ENCODE measurements at places on chromosomes 11 and 22. TPM values are rescaled to one million over a fixed set of nuclear protein-coding genes. Genes with fewer than 3 reads are reported as not detected.

The UBTFL1 gene
- polyA plus RNA-seq, result not detected

The CHADL gene
- 4.9 TPM for polyA plus RNA-seq

The TMEM134 gene
- 61.4 TPM for polyA plus RNA-seq

The CHRNA10 gene
- 5.6 TPM for polyA plus RNA-seq

The PACSIN3 gene
- polyA plus RNA-seq, result 284 TPM

The OR51I1 gene
- not detected for polyA plus RNA-seq

The CNGA4 gene
- polyA plus RNA-seq, result 0.27 TPM

- DNase-seq, result no peak
Measured at GRCh38 chr11:36803084-36803483, 205.0 kb upstream of the RAG2 start.

DNA sequence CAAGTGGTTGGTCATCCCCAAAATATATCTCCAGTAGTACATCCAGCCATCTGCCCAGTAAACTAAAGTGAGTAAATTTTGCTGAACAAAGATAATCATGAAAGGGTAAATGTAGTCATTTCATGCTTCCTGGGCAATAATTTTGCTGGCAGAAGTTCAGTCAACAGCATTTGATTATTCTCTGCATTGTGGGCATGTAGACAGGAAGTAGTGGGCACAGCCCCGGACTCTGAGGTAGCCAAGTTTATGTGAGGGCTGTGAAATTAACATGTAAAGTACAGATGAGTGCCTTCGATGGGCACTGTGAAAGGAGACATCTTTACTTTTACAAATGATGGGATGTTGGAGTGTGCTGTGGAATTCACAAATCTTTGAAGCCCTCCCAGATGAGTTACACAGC lies 312.2 kb upstream of the MTNR1B start:
- no peak for DNase-seq

DNA sequence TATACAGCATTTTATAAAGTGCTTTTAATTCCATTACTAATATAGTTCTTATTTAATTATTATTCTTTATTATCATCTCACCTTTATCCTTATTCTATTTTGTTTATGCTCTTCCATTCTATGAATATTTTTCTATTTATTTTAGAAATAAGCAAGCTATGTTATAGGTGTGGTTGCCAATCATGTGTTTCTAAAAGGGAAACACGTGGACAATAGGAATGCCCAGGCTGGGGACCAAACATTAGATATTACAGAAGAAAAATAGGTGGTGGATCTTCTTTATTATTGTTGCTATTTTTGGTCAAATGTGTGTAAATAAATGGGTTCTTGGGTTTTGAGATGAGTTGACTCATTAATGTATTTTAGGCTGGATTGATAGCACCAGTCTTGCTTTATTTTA lies 438.3 kb downstream of the RAB38 start:
- DNase-seq, result no peak

DNA sequence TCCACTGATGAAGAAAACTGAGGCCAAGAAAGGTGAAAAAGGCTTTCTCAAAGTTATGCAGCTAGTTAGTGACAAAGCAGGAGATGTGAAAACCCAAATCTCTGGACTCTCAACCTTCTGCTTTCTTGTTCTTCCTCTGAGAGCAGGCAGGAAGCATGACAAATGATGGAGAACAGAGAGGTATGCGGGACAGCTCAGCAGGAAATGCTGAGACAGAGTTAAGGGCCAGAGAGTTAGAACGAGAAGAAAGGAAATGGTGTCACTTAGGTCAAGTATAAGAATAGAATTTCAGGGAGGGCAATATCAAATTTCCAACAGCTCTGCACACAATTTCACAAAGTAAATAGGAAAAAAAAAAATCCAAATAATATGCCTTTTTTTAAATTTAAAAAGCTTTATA lies 67.6 kb upstream of the ARHGAP42 start:
- DNase-seq, result no peak

DNA sequence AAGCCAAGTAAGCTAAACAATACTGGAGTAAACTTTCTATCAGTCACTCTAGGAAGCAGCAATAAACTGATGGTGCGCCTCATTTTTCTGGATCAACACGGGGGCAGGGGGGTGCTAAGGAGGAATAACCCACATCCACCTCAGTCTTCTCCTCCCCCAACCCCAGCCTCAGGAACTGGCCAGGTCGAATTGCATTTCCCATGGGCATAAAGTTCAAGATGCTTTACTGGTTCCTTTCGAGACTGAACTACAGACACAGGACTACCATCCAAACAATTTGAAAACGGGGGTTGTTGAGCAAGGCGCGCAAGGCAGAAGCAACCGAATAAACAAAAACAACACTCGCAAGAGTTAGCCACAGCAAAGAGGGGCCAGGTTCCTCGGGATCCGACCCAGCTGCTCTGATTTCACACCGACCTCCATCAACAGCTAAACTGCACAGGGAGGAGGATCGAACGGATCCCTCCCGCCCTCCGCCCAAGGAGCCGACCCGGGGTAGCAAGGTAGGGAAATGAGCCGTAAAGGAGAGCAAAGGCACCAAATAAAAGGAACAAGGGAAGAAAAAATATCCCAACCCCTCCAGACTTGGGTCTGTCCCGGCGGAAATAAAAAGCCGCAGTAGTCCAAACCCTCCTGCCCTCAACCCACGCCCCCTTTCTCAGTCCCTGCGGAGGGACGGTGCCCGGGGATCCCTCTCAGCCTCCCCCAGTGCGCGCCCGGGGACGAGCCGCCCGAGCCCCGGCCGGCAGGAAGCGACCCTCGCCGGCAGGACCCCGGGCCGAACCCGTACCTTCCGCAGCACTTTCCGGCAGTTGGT lies 801 bp downstream of the SESN3 start:
- peak; percentile 73 for DNase-seq

GRCh38 chr11:124441081-124441480 lies 4.4 kb downstream of the OR8B8 start:
- no peak for DNase-seq

DNA sequence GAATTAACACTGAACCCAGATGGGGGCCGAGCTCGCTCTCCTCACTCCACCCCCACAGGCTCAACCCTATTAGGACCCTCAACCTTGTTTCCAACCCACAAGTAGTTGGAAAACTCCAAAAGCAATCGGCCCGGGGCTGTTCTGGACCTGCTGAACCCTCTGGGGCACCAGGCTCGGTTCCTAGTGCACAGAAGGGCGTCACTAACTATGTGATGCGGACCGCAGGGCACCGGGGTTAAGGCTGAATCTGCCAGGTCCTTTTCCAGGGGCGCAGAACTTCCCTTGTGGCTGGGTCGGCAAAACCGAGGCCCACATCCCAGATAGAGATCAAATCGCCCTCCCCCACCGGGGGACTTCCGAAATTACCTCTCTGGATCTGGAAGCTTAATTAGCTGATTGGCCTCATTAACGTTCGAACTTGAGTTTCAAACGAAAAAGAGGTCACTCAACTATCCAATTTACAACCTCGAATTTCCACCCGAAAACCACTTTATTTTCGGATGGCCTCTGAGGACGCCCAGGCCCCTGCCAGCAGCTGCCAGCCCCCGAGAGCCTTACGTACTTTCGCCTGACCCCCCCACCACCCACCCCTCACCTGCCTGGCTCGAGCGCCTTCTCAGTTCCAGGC lies 1.7 kb downstream of the SHANK2 start:
- no peak for DNase-seq

- no peak for DNase-seq
Measured at GRCh38 chr22:28002863-28003565, 84.0 kb upstream of the PITPNB start.

GRCh38 chr22:19287076-19287707 lies 4.3 kb downstream of the CLTCL1 start:
- DNase-seq, result no peak

DNA sequence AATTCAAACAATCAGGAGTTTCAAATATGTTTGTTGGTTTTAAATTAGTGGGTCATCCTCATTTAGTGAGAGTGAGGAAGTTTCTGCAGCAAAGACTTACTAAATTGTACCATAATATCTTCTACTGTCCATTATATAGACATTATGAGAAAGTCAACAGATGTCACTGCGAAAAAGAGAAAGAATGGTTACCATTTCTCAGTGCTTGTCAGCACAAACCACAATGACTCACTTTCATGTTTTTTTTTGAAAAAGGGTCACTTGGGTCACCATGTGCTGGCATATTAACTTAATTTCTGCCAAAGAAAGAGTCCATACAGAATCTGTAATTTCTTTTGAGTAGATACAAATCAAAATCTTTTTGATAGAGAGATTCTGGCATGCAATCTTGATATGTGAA lies 924.6 kb upstream of the FAT3 start:
- no peak for DNase-seq

DNA sequence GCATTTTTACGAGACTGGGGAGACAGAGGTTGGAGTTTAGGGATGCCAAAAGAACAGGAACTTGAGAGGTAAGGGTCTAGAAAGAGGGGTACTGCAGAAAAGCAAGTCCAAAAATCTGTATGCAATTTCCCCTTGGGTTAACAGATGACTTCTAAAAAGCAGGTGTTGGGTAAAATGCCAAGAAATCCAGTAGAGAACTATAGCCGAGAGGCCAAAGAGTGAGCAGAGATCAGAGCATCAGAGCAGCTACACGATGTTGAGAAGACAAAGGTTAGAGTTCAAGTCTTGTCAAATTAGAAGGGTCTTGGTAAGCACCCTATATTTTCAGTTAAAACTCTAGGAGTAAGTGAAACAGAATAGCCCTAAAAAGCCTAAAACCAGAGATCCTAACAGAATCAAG lies 145.2 kb downstream of the FCHSD2 start:
- no peak for DNase-seq

- no peak for DNase-seq
Measured at GRCh38 chr22:18988958-18989357, 52.9 kb upstream of the PRODH start.

DNA sequence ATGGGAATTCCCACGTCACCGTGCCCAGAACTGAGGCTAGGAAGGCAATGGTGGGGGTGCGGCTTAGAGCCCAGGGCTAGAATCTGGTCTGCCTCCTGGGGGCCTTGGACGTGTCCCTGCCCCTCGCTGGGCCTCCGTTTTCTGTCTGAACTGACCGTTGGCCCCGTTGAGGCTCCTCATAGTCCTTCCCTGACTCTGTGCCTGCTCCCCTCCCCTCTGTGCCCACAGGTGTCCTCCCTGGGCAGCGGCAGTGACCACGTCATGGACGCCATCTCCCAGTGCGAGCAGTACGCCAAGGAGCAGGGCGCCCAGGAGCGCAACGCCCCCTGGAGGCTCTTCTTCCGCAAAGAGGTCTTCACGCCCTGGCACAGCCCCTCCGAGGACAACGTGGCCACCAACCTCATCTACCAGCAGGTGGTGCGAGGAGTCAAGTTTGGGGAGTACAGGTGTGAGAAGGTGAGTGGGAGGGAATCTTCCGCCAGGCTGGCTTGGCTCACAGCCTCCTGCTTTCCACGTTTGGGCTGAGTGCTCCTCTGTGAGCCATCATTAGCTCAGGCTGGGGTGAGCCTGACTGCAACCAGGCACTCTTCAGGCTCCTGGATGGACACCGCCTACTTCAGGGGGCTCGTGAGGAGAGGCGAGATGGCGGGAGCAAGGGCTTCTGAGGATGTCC lies 63.9 kb downstream of the MYO7A start:
- DNase-seq, result no peak

DNA sequence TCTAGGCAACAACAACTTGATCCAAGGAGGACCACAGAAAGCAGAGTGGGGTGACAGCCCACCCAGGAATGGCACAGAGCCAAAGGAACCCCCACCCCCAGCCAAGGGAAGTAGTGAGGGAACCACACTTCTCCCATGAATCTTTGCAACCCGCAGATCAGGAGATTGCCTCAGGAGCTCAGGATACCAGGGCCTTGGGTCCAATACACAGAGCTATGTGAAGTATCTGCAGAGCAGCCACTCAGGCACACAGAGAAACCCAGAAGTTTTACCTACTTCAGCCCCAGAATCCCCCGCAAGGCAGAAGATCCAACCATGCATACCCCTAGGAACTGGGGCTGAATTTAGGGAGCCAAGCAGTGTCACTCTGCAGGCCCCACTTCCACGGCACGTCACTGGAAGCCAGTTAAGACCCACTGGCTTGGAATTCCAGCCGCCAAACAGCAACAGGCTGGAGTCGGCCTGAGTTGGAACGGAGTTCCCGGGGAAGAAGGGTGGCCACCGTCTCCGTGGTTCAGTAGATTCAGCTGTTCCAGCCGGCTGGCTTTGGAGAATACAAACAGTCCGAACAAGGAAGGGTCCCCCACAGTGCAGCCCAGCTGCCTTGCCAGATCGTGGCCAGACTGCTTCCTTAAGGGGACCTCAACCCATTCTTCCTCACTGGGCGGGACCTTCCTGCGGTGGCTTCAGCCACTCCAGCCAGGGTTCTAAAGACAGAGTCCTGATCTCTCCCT lies 174.1 kb downstream of the TTC28 start:
- no peak for DNase-seq

DNA sequence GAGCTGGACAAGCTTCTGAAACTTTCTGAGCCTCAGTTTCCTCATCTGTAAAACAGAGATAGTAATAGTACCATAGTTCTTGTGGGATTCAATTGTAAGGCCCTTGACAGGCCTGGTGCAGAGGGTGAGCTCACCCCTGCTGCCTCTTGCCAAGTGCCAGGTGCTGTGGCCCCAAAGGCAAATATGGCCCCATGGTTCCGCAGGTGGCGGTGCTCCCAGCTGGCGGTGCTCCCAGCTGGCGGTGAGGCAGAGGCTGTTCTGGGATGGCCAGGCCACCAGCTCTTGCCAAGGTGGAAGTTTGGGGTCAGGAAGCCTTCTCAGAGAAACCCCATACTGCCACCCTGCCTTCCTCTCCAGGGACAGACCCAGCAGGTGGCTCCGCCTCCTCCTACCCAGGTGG lies 8.8 kb downstream of the NPTXR start:
- DNase-seq, result no peak

- DNase-seq, result no peak
Measured at GRCh38 chr11:12024254-12024926, 16.0 kb upstream of the DKK3 start.

DNA sequence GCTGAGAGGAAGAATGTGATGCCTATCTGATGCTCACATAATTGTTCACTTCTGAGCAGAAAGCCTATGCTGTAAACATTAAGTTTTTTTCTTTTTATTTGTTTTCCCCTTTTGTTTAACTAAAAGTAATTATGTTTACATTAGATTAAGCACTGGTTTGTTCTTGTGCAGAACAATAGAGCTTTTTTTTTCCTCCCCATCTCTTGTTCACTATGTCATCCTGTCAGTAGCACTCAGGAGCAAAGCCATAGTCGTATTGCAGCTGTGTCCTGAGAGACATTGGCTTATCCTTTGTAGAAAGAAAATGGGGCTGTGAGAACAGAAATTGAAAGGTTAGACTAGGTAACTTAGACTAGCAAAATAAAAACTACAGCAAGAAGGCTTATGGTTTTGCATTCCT lies 301.8 kb upstream of the RAG2 start:
- DNase-seq, result no peak

- no peak for DNase-seq
Measured at GRCh38 chr11:31856248-31856647, 45.1 kb upstream of the PAX6 start.
